ENCODE measurements at places on chromosomes 12 and 14.

DNA sequence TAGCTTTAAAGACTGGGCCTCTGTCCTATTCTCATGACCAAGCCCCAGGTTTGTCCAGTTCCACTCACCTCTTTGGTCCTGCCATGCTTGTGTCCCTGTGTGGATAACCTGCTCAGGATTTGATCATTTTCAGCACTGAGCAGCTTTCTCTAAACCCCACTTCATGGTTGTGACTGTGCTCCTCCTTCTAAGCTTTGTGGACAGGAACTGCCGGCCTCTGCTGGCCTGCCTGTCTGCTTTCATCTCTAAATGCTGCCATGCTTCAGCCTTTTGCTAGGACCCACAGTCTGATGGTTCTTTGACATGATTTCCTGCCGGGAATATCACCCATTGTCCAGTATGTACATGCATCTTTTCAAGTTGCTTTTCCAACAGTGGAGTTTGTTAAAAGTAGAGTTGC lies 53.9 kb upstream of the STXBP6 start:
- DNase-seq, result no peak

GRCh38 chr14:95264271-95264973 lies 55.3 kb downstream of the CLMN start:
- DNase-seq, result no peak

DNA sequence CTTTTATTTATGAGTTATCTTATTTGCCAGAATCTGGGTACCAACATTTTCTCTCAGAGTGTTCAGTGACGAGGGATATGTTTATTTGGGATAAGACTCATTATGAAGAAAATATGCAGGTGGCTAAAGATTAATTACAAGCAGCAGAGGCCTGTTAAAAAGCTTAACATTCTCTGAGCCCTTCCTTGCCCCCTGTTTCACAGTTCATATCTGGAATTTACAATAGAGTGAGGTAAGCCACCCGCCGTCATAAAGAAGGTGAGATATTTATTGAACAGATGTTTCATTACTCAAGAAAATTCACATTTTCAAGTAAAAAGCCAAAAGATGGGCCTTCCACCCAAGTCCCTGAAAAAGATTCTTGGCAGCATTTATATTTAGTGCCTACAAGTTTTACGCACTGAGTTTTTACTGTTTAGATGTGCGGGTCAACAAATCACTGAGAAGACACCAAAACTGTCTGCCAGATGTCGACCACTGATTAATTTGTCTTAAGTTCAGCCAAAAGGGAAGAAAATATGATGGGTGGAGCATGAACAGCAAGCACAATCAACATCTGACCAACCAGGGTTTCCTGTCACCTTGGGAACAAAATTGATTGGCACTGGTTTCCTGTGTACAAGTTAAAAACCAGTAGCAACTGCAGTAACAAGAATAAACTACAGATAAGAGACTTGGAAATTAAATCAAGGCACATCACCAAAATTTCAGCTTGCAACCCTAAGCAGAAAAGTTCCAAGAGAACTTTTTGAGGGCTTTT lies 85.5 kb upstream of the PTPRB start:
- DNase-seq, result peak; percentile 72

GRCh38 chr12:94110258-94110657 lies 38.1 kb upstream of the PLXNC1 start:
- DNase-seq, result no peak

DNA sequence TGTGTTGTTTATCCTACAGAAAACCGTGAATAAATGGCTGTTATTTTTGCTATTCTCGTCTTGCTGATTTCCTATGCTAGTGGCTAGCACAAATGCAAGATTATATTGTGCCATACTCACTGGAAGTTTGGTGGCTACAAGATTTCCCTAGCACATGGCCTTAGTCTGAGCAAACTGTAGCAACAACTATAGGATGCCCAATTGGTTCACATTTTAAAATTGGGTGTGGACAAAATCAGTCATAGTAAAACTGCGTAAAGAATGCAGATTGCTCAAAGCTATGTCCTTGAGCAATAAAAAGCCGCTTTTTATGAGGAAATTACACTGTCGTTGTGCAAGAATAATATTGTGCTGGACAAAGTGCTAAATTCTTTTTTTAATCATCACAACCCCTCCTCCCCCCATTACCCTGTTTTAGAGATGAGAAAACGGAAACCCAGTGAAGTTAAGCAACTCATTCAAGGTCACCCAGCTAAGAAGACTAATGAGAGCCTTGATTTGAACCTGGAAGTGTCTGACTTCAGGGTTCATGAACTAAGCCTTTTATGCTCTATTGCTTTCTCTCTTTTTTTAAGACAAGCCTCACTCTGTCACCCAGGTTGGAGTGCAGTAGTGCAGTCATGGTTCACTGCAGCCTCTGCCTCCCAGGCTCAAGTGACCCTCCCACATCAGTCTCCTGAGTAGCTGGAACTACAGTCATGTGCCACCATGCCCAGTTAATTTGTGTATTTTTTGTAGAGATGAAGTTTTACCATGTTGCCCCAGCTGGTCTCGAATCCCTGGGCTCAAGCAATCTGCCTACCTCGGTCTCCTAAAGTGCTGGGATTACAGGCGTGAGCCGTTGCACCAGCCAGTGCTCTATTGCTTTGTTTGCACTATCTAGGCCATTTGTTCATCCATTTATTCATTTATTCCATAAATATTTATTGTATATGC lies 73.6 kb downstream of the SRGAP1 start:
- DNase-seq, result no peak

DNA sequence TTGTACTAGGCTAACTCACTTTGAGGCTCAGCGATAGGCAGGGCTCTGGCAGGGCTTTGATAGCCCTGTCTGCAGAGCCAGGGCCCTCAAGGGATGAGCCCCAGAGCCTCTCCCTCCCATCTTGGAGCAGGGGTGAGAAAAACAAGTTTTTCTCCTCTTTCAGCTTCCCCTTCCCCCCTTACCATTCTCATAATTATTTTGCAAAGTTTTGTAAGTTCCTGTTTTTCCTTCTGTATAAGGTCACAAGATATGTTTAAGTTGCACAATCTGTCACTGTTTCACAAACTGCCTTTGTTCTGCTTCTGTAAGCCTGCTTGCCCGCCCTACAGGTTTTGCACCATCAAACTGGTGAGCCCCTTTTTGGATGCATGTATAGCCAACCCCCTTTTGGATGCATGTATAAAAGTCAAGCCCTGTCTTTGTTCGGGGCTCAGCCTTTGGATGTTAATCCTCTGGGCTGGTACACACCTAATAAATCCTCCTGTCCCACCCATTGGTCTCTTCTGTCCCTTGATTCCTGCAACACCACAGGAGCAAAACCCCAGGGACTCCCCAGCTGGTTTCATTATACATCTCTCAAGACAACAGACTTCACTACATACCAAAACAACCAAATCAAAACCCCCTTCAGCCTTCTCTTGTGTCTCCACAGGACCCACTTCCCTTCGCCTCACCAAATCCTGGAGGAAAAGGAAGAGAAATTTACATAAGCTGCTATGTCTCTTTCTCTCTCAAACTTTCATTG lies 52.5 kb upstream of the RESF1 start:
- DNase-seq, result peak; percentile 85

DNA sequence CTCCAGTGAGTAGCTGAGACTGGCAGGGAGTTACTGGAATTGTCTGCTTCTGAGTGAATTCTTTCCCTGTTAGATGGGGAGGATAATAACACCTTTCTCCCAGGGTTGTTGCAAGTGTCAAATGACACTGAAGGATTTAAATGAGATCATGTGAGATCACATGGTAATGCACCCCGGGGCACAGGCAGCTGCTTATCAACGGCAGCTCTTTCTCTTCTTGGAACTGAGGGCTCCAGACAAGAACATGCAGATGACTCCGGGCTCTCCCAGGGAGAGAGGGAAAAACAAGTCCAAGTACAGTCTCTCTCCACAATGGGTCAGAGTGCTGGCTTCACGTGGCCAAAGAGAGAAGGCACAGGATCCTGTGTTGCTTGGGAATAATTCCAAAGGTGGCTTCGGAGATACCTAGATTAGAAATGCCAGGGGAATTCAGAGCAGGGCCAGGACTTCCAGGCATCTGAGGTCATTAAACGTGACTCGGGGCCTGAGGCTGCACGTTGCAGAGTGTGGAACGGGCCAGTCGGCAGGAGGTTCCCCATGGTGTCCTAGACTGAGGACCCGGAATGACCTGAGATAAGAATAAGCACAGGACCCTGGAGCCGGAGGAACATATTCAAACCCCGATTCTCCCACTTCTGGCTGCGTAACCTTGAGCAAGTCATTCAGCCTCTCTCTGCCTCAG lies 109.2 kb downstream of the PRMT8 start:
- peak; percentile 51 for DNase-seq

DNA sequence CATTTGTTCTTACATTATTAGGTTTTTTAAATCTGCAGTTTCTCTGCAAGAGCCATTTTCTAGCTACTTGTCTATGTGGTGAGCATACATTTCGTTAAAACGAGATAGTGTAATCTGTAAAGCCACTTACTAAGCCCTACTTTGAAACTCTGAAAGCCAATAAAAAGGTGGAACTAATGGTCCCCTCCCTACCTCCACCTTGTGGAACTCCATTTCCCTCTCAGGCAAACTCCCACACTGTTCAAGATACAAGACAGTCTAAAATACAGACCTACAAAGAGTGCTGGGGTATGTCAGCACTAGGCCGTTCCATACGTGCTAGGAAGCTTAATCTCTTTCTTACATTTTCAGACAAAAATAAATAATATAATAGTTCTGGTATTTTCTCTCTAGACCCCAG lies 74.1 kb downstream of the DUSP6 start:
- DNase-seq, result no peak

GRCh38 chr14:96299441-96299840 lies 43.4 kb downstream of the BDKRB1 start:
- no peak for DNase-seq

- no peak for DNase-seq
These were observed 79.2 kb upstream of the CMKLR1 start for GRCh38 chr12:108418164-108418890.

GRCh38 chr12:64625243-64626077 lies 15.2 kb downstream of the RASSF3 start:
- peak; percentile 96 for DNase-seq

DNA sequence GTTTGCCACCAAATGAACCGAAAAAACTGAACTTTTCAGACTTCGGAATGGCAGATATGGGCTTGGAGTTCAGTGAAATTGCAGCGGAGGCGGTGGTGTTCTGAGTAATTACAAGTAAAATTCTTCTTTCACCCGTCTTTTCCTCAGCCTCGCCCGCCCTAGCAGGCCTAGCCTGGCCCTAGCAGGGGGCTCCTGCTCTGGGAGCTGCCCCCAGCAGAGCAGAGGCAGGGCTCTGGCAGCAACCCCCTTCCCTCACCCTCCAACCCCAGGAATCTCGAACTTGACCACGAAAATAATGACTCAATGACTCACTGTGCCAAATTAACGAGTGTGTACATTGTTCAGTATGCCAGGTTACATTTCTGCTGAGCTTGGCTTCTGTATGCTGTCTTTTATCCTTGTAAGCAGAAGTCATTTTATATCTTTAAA lies 1.1 kb downstream of the PAPLN start:
- DNase-seq, result no peak

GRCh38 chr12:125530201-125530600 lies 465.0 kb downstream of the AACS start:
- no peak for DNase-seq

- no peak for DNase-seq
These were observed 37.5 kb downstream of the RAP1B start for GRCh38 chr12:68648179-68648578.

GRCh38 chr14:81485372-81485771 lies 48.3 kb downstream of the SEL1L start:
- DNase-seq, result no peak

- no peak for DNase-seq
These were observed 173.9 kb upstream of the ATF7IP start for GRCh38 chr12:14191612-14192011.

DNA sequence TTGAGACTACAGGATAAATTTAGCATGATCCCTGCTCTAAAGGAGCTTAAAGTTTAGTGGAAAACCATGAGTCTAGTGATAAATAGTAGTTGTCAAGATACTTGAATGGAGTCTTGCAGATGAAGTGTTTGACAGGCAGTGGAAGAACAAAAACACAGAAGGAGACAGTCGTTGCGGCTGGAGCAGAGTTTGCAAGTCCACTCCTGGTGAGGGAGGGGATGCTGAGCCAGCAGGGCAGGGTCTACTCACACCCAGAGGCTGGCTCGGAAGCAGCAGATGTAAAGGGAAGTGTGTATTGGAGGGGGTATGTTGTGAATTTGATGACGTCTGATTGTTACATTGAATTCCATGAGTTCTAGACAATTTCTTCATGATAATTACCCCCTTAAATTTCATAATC lies 61.3 kb downstream of the TRAF3 start:
- no peak for DNase-seq

GRCh38 chr12:98911396-98911795 lies 266.3 kb downstream of the APAF1 start:
- DNase-seq, result no peak

GRCh38 chr12:59626382-59626781 lies 30.6 kb downstream of the SLC16A7 start:
- no peak for DNase-seq

DNA sequence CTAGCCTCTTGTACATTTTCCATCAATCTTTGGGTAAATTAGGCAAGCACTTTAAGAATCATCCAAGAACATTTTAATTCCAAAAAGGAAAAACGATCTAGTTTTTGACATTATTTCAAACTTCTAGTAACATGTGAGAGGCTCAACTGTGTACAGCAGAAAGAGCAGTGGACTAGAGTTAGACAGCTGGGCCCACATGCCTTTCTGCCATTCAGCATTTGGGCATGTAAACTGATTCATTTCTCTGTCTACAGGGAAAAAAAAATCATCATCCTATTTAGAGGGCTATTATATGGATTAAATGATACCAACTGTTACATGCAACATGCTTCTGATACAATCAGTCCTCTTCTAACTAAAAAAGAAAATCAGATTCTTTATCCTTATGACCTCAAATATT lies 17.7 kb downstream of the ATP2B1 start:
- DNase-seq, result no peak

- DNase-seq, result no peak
These were observed 32.8 kb downstream of the CPNE8 start for GRCh38 chr12:38872561-38872960.

DNA sequence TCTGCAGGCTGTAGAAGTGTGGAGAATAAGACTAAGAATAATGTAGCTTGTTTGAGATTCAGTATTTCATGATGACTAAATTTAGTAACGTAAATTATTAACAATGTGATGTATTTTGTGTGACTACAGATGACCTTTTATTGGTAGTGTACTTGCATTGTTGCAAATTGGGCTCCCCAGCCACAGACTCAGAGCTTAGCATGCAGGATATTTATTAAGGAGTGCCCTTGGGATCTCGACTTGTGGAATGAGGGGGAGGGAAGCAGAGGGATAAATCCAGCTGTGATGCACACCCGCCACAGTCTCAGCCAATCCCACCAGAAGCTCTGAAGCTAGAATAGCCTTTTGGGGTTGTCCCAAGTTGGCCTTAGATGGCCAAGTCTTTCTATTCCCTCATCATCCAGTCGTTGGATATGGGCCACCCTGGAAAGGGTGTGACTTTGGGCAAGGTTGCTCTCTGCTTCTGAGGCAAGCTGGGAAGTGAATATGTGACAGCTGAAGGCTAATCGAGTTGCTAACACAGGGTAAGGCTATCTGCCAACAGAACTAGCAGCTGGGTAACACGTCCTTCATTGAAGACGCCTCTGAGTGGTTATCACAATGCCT lies 42.1 kb upstream of the USP44 start:
- DNase-seq, result no peak

GRCh38 chr12:13591488-13591887 lies 389.9 kb downstream of the GRIN2B start:
- DNase-seq, result no peak

GRCh38 chr12:113003636-113004035 lies 25.3 kb downstream of the OAS2 start:
- no peak for DNase-seq

- no peak for DNase-seq
These were observed 63.5 kb upstream of the C14orf180 start for GRCh38 chr14:104515811-104516780.
